NCI-H774 (cell line): ENCODE measurements at places on chromosomes 7 and 10.
A peak's percentile ranks its signal among the peaks of the same experiment; 100 is the strongest.

- no peak for DNase-seq
These were observed 12.4 kb downstream of the DNAJC9 start for GRCh38 chr10:73234695-73235094.

- no peak for DNase-seq
These were observed 47.7 kb upstream of the MDFIC start for GRCh38 chr7:114874170-114874569.

- DNase-seq = no peak
These were observed 159.3 kb downstream of the ETV1 start for GRCh38 chr7:13829914-13830900.

DNA sequence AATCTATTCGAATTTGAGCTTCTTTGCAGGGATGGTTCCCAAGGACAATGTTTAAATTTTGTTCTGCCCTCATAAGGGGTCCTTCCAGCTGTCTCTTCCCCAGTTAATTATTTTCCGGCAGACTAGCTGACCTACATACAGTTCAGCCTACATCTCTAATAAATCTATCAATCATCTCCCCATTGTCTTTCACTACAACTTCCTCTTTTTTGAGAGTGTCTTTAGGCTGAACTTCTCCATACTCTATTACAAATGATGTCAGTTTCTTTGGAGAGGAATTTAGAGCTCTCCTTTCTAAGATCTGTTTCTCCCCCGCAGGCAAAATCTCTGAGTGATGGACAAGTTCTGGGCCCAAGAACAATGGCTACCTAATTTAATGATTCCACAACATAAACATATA lies 122.2 kb downstream of the PCLO start:
- no peak for DNase-seq

DNA sequence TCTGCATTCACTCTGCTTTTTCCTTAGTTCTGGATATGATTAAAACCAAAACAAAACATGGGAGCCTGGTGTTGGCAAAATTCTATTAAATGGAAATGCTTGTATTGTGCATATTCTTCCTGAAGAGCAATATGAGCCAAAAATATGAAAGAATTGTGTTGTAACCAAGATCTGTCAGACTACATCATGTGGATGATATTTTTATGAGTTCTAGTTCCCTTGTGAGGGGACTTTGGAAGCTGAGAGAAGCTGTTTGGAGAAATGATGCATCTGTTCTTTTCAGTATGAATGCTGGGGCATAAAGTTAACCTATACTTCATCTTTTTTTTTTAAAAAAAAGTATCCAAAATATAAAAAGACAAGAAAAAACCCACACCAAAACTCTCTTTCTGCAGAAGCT lies 782.7 kb downstream of the ANKRD7 start:
- no peak for DNase-seq

DNA sequence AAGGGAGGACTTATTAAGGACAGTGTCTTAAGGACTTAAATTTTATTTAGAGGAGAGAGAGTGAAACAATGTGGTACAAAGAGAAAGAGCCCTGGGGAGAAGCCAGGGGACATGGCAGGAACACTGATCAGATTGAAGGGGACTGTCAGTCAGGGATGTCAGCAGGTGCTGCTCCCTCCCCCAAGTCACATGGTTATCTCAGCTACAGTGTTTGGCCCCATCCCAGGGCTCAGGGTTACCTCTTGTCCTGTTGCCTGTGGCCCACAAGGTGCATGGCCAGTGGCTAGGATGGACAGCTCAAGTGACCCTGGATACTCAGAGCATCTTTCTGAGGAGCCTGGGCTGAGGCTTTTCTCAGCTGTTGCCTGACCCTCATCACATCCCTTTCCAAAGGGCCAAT lies 325.9 kb upstream of the PODXL start:
- no peak for DNase-seq

DNA sequence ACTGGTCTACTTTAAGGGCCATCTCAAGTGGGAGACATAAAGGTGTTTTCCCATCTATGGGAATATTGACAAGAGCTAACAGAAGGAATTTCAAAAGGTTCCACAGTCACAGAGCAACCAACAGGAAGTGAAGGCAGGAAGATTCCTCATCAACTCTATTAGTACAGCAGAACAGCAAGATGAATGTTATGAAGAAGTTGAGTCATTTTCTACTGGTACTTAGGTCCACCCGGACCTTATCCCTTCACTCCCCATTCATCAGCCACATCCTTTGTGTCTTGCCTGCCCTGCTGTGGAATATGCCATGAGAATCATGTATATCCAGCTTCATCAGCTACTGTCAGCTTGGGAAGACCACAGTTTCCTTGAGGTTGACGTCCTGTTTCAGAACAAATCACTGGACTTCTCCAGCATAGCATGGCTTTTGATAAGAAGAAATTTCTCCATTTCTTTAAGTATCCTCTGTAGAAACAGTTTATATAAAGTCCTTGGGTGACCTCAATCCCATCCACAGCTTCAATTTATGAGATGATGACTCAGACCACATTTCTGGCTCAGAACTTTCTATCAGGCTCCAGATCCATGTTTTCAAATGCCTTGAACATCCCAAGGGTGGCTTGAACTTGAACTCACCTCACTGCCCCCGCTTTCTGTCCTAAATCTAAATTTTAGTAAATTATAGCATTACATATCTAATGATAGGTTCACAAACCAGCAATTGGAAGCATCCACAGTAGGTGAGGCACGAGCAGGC lies 84.9 kb upstream of the AGK start:
- DNase-seq = no peak

- no peak for DNase-seq
These were observed 79.2 kb downstream of the CCNY start for GRCh38 chr10:35415505-35415904.

DNA sequence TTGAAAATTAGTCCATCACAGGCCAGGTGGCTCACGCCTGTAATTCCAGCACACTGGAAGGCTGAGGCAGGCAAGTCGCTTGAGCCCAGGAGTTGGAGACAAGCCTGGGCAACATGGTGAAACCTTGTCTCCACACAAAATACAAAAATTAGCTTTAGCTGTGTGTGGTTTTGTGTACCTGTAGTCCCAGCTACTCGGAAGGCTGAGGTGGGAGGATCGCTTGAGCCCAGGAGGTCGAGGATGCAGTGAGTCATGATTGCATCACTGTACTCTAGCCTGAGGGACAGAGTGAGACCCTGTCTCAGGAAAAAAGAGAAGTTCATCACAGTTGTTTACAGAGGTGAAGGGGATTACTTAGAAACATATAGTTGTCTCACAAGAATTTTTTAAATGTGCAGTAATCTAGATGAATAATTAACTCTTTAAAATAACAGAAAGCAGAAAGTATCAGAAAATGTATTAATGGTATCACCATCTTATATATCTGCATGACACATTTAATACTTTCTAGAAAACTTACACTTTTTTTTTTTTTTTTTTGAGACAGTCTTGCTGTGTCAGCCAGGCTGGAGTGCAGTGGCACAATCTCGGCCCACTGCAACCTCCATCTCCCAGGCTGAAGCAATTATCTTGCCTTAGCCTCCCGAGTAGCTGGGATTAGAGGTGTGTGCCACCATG lies 8.9 kb downstream of the LCOR start:
- DNase-seq = no peak

DNA sequence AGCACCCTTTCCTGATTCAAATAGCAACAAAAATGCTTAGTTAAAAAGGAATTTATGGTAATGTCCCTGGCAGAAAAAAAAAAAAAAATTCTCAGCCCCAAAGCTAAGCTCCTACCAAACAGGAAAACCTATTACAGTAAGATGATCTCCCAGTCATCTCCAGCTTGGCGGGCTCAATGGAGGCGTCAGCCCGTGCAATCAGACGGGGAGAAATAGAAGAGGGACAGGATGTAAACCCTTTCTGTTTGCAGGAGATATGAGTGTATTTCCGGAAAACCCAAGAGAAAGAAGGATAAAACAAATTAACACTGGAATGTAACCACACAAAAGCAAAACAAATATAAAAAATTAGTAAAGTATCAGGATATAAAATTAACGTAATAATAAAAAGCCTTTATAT lies 242.8 kb downstream of the TCERG1L start:
- DNase-seq = no peak

DNA sequence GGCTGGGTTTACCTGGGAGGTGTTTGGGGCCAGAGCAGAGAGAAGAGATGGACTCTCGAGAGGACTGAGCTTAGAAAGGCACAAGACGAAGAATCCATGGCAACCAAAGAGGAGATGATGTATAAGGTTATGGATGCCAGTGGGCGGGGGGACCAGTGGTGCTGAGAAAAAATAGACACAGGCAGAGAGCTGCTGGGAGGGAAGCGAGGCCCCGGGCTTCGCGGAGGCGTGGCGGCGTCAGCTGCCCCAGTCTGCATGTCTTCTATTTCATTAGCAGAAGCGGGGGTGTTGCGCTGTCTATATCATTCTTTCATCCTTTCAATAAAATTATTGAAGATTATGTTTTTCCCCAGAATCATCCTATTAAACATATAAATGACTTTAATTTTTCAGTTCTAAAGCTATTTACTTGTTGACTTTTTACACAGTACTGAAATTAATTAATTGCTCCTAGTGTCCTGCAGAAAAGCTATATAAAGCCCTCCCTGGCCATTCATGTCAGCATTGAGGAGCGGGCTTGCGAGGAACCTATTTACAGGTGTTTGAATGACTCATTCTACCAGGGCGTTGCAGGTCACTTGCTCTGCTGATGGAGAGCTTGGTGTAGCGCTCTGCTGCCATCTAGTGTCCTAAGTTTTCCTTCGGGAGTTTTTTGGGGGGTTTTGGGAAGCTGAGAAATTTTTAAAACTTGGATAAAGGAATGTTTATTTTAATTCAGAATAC lies 42.9 kb upstream of the BHLHA15 start:
- DNase-seq = peak; percentile 67

DNA sequence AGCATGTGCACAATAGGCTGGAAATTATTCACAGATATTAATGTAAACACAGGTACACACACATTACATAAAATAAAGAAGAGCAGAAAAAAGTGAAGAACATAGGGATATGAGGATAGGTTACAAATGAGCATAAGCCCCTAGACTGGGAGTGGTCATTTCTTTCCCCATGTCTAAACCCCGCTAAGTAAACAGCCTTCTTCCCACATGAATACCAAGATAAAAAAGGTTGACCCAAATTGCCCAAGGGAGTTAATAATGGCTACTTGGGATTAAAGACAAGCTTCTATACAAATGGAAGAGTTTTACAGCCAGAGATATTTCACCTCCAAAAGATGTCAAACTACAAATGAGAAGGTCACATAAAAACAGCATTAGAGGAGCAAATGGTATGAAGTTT lies 527.1 kb upstream of the CELF2 start:
- DNase-seq = no peak

GRCh38 chr10:123140164-123140982 lies 4.6 kb downstream of the HMX3 start:
- DNase-seq = no peak

DNA sequence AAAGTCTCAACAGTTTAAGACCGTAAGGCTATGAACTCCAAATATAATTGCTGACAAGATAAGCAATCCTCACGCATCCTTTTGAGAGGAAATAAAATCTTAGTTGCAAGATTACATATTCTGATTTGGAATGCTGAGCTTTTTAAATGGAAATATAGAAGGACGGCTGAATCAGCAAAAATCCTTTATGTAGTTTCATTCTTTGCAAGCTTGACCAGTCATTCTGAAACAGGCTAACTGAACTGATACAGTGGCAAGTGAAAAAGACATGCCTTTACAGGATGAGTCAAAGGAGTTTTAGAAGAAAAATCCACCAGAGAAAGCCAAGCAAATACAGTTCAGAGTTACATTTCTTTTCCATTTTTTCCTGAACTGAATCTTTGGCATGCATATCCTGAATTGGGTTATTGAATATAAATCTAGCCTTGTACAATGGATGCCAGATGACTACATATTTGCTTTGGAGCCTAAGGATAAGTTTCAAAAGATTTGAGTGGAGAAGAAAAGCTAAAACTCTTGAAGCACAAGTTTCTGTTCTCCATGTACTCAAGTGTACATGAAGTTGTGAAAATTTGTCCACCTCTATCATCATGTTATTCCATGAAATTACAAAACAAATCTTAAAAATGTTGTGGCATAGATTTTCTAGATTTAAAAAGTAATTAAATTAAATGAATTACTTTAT lies 4.4 kb downstream of the VIM start:
- DNase-seq = no peak

- DNase-seq = no peak
These were observed 372.0 kb upstream of the C7orf33 start for GRCh38 chr7:148218603-148219002.

- no peak for DNase-seq
These were observed 97.8 kb downstream of the ELAPOR2 start for GRCh38 chr7:86961686-86962085.

DNA sequence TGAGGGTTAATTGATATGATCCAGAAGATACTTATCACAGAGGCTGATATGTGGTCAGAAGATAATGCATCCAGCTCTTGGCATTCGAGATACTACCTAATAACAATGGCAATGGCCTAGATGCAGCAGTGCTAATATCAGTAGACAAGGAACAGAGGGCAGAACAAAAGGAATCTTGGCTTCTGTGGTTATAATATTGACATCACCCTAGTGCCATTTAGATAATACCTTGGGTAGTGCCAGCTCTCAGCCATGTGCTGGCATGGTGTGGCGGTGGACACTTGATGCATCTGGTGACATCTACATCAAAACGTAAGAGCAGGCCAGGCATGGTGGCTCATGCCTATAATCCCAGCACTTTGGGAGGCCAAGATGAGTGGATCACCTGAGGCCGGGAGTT lies 101.8 kb downstream of the CALN1 start:
- no peak for DNase-seq

DNA sequence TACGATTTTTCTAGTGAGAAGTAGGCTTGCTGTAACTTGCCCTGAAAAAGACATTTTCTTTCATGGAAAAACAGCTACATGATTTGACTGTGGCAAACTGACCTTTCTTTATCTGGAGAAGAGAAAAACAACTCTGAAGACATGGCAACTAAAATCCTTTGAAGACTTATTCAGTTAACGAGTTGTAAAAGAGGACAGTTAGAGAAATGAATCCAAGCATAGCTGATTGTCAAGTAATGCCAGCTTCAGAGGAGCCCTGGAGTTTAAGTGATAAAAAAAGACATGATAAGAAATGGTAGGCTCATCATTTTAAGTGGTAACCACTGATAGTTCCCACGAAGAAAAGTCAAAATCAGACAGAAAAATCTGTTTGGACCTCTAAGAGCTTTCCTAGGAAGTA lies 19.6 kb downstream of the TMEM229A start:
- DNase-seq = no peak

DNA sequence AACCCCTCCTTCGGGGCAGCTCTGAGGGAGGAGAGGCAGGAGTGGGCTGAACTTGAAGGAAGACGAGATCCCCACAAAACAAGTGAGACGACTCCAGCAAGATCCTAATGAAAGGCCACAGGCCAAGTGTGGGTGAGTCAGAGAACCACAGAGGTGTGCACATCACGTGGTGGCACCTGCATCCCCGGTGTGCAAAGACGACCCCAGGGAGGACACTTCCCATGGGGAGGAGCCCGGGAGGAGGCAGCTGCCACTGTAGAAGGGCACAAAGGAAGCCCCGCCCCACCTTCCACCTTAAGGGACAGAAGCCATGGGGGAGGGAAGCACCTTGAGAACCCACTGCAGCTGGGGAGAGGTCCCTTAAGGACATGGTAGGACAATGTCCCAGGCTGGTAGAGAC lies 45.7 kb downstream of the ESYT2 start:
- DNase-seq = no peak
